ENCODE measurements at places on chromosomes 7 and 10. TPM values are rescaled to one million over a fixed set of nuclear protein-coding genes. Genes with fewer than 3 reads are reported as not detected.

GRCh38 chr7:148825338-148825737 lies 58.8 kb downstream of the EZH2 start:
- H3K36me3 ChIP-seq = peaks cover 78% of the 10 kb centered on the region
- H3K4me1 ChIP-seq = peaks cover 16% of the 10 kb centered on the region
- H3K27ac ChIP-seq = no peak overlapping the region
- no peak overlapping the region for H3K4me3 ChIP-seq

DNA sequence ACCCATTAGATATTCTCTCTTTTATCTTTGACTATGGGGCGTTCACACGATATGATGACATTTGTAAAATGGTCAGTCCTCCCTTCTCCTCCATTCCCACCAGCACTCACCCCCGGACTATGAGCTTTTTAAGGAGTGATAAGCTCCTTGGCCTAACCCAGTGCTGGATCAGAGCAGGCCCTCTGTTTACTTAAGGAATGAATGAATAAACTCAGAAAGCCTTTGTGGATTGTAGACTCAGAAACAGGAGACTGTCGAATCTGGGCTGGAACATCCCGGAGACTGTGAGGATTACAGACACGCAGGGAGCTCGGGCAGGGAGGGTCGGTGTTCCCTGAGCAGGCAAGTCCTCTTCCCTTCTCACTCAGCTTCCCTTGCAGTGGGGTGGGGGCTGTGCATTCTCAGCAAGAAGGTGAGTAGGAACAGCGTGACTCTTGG lies 6.8 kb upstream of the ZCCHC24 start:
- H3K27me3 ChIP-seq = peaks cover 8% of the 10 kb centered on the region
- H3K36me3 ChIP-seq = no peaks in the 10 kb centered on the region
- H3K4me3 ChIP-seq = no peak overlapping the region
- H3K4me1 ChIP-seq = peaks cover 30% of the 10 kb centered on the region

DNA sequence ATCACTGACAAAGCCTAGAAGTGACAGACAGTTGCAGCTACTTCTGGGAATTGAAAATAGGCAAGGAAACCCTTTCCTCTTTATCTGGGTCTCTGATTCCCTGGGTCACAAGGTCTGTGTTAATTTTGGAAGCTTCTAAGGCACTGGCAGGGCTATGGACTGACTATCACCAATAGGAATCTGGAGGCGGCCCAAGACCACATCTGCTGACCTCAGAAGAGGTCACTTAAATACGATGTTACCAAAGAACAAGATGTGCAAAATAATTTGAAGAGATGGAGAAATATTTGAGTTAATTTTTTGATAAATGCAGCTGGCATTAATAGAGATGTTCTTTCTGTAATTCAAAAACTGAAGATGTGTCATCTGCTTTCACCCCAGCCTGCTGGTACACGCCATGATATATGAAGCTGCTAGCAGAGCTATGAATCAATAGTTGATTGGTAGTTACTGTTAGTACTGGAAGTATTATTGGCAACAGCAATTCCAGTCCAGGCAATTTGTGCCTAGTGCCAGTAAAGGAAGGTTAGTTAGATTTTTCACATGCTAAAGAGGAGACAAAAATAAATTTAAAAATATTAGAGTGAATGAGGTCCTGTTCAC lies 5.5 kb upstream of the STEAP4 start:
- peaks cover 2% of the 10 kb centered on the region for H3K27me3 ChIP-seq
- DNase-seq = no peak
- no peak overlapping the region for H3K27ac ChIP-seq
- no peak overlapping the region for H3K4me3 ChIP-seq
- no peaks in the 10 kb centered on the region for H3K36me3 ChIP-seq

DNA sequence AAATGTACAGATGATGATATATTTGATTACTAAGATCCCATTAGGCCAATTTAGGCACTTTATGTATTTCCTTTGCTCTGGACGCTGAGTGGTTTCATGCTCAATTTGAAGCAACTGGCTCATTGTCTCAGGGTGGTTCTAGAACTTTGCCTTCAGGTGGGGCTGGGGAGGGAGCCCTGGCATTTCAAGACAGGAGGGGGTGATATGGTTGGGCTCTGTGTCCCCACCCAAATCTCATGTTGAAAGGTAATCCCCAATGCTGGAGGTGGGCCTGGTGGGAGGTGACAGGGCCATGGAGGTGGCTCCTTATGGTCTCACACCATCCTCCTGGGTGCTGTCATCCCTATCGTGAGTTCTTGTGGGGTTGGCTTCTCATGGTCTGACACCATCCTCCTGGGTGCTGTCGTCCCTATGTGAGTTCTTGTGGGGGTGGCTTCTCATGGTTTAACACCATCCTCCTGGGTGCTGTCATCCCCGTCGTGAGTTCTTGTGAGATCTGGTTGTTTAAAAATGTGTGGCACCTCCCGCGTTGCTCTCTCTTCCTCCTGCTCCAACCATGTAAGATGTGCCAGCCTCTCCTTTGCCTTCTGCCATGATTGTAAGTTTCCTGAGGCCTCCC lies 151.5 kb upstream of the KLF6 start:
- H3K27me3 ChIP-seq = no peaks in the 10 kb centered on the region
- H3K4me3 ChIP-seq = no peak overlapping the region
- DNase-seq = no peak
- H3K36me3 ChIP-seq = no peaks in the 10 kb centered on the region
- peaks cover 3% of the 10 kb centered on the region for H3K4me1 ChIP-seq

GRCh38 chr7:91852263-91852741 lies 28.2 kb downstream of the MTERF1 start:
- H3K4me1 ChIP-seq = no peaks in the 10 kb centered on the region
- H3K36me3 ChIP-seq = no peaks in the 10 kb centered on the region
- H3K27me3 ChIP-seq = no peaks in the 10 kb centered on the region
- H3K27ac ChIP-seq = no peak overlapping the region
- H3K4me3 ChIP-seq = no peak overlapping the region

GRCh38 chr7:36370046-36370445 lies 19.6 kb upstream of the ANLN start:
- no peak for DNase-seq
- H3K27ac ChIP-seq = no peak overlapping the region
- peaks cover 11% of the 10 kb centered on the region for H3K4me1 ChIP-seq
- no peak overlapping the region for H3K4me3 ChIP-seq
- H3K36me3 ChIP-seq = no peaks in the 10 kb centered on the region

DNA sequence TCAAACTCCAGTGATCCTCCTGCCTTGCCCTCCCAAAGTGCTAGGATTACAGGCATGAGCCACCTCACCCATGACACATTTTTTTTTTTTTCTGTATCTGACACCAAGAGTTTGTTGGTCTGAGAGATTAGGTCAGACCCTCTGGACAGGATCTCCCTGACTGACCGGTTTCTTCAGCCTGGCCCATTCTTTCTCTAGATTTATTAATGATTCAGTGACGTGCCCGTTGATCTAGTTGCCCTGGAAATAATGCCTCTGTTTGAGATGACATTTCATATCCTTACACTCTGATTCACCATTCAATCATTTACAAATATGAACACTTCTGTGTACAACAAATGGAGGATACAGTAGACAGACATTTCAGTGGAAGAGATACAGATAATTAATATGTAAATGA lies 1.4 kb upstream of the ZNF212 start:
- no peaks in the 10 kb centered on the region for H3K27me3 ChIP-seq
- H3K36me3 ChIP-seq = 0 out of 3 replicates have a peak, but pooled peaks cover 3% of the 10 kb centered on the region
- peaks cover 12% of the 10 kb centered on the region for H3K4me1 ChIP-seq
- H3K4me3 ChIP-seq = no peak overlapping the region
- no peak overlapping the region for H3K27ac ChIP-seq

GRCh38 chr10:129945941-129946760 lies 17.9 kb downstream of the EBF3 start:
- no peaks in the 10 kb centered on the region for H3K36me3 ChIP-seq
- no peak overlapping the region for H3K4me3 ChIP-seq
- no peak for DNase-seq
- H3K27ac ChIP-seq = no peak overlapping the region

DNA sequence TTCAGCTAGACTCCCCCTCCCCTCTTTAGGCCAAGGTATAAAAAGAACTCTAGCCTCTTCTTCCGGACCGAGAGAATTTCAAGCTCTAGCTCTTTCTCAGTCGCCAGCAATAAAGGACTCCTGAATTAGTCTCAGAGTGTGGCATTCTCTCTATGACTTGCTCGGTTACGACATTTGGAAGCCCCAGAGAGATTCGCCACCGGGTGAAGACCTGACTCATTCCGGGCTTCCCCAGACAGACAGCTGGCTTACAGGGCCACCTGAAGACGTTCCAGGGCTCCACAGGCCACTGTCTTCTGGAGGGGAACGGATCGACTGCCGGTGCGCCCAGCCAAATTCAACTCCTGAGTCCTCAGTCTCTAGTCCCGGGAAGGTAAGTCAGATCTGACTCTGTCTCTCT lies at the start of gene AKR1B15:
AKR1B15 (plus strand) TSS at position 234 of the 400 bp plus-strand sequence. CDS start 15,510 bp downstream, outside the sequence.
- peaks cover 49% of the 10 kb centered on the region for H3K27me3 ChIP-seq
- no peak within 1 kb of the TSS for H3K4me3 ChIP-seq
- H3K4me1 ChIP-seq = 0 out of 3 replicates have a peak, but pooled peaks cover 2% of the 10 kb centered on the region
- DNase-seq = no peak
- no peaks in the 10 kb centered on the region for H3K36me3 ChIP-seq
- no peak within 1 kb of the TSS for H3K27ac ChIP-seq

DNA sequence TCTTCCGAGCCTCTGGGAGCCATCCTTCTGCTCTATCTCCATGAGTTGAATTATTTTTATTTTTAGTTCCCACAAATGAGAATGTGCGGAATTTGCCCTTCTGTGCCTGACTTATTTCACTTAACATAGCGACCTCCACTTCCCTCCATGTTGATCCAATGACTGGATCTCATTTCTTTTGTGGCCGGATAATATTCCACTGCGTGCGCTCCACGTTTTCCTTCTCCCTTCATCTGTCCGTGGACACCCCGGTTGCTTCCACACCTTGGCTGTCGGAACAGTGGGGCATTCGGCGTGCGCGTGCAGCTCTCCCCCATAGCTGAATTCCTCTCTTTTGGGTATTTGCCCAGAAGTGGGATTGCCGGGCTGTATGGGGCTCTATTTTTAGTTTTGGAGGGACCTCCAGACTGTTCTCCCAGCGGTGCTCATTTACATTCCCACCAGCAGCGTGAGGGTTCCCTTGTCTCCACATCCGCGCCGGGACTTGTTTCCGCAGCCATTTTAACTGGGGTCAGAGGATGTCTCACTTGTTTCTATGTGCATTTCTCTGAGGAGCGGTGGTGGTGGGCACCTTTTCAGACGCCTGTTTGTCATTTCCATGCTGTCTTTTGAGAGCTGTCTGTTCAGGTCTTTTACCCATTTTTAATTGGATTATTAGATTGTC lies 51.0 kb upstream of the SUN1 start:
- H3K27me3 ChIP-seq = no peaks in the 10 kb centered on the region
- H3K4me3 ChIP-seq = no peak overlapping the region
- H3K36me3 ChIP-seq = peaks cover 98% of the 10 kb centered on the region
- no peak for DNase-seq
- no peak overlapping the region for H3K27ac ChIP-seq

- no peaks in the 10 kb centered on the region for H3K4me1 ChIP-seq
- H3K27me3 ChIP-seq = peaks cover 47% of the 10 kb centered on the region
- H3K27ac ChIP-seq = no peak overlapping the region
- no peak overlapping the region for H3K4me3 ChIP-seq
- no peak for DNase-seq
These were observed 13.0 kb upstream of the TRPV6 start for GRCh38 chr7:142898377-142899170.

- H3K27me3 ChIP-seq = no peaks in the 10 kb centered on the region
- H3K36me3 ChIP-seq = no peaks in the 10 kb centered on the region
- peak; percentile 47 for DNase-seq
- peak overlapping the region; percentile 90 for H3K27ac ChIP-seq
- no peaks in the 10 kb centered on the region for H3K4me1 ChIP-seq
These were observed 822 bp downstream of the SHOC2 start for GRCh38 chr10:110919971-110920881.

- no peaks in the 10 kb centered on the region for H3K4me1 ChIP-seq
- peaks cover 16% of the 10 kb centered on the region for H3K36me3 ChIP-seq
- no peak for DNase-seq
- H3K27ac ChIP-seq = no peak overlapping the region
- H3K27me3 ChIP-seq = no peaks in the 10 kb centered on the region
These were observed 30.0 kb downstream of the LAMB1 start for GRCh38 chr7:107972941-107973376.

DNA sequence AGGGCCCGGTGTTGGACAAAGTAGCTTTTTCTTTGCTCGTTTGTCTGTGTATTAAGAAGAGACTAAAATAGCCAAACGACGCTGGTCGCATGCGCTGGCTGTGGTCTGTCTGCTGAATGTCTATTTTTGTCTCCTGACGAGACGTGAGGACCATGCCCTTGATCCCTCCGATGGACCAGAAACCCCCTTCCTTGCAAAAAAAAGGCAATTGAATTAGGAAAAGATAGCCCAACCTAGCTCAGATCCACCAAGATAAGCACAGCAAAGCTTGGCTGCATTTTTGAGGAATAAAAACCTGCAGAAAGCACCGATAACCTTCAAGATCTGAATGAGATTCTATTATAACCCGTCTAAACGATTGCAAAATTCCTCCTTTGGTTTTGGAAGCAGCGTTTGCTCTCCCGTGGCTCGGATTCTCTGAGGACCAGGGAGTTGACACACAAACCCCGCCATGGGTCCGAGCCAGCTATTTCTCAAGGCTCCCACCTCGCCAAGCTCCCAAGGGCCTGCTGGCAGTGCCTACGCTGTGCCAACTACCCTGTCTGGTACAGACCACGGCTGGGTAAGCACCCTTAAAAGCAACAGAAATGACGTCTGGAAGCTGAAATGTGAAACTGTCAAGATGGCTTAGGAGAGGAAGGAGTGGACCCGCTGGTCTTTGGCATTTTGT lies 17.7 kb upstream of the TTYH3 start:
- DNase-seq = no peak
- no peak overlapping the region for H3K4me3 ChIP-seq
- no peaks in the 10 kb centered on the region for H3K27me3 ChIP-seq
- no peaks in the 10 kb centered on the region for H3K36me3 ChIP-seq
- H3K27ac ChIP-seq = no peak overlapping the region

DNA sequence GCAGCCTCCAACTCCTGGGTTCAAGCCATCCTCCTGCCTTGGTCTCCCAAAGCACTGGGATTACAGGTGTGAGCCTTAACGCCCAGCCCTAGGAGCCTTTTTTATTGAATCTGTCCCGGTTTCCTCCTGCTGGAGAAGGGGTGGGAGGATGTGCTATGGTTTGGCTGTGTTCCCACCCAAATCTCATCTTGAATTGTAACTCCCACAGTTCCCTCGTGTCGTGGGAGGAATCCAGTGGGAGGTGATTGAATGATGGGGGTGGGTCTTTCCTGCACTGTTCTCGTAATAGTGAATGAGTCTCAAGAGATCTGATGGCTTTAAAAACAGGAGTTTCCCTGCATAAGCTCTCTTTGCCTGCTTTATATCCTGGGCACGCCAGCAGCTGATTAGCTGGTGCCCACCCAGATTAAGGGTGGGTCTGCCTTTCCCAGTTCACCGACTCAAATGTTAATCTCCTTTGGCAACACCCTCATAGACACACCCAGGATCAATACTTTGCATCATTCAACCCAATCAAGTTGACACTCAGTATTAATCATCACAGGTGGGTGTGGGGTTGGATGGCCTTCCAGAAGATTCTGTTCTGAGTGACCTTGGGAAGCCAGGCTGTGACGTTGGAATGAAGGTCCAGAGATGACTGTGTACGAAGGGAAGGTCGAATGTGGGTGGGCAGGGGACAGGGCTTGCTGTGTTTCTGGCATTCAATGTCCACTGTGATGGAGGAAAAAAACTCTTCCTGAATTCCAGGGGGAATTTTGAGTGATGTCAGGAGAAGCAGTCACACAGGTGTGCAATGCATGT lies 33.8 kb upstream of the CUX1 start:
- no peak for DNase-seq
- H3K4me1 ChIP-seq = 0 out of 2 replicates have a peak, but pooled peaks cover 2% of the 10 kb centered on the region
- no peaks in the 10 kb centered on the region for H3K36me3 ChIP-seq
- no peak overlapping the region for H3K4me3 ChIP-seq
- no peak overlapping the region for H3K27ac ChIP-seq
- H3K27me3 ChIP-seq = peaks cover 51% of the 10 kb centered on the region

Gene PDE6C
- polyA plus RNA-seq = not detected

Gene SPDYE18
- polyA plus RNA-seq = 0.16 TPM

Gene NANOS1
- polyA plus RNA-seq = 0.94 TPM

Gene OR2A12
- polyA plus RNA-seq = not detected

Gene TCAF2
- 2.9 TPM for polyA plus RNA-seq

Gene NPTX2
- polyA plus RNA-seq = not detected

Gene CYP2W1
- polyA plus RNA-seq = 0.07 TPM

Gene GPR15LG
- not detected for polyA plus RNA-seq
